ENCODE measurements at places on chromosomes 6 and 20.

DNA sequence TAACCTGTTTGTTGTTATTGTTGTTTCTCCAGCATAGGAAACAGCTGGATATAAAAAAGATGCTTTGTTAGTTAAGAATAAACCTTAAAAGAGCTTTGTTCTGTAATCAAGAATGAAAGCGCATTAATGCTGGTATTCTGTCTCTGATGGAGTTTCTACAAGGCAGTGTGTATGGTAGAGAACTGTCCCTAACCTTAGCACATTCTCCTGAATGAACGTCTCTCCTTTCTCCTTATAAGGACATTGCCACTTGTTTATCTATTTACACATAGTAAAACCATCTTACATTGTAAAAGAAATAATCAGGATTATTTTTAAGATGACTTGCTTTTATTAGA is 33.8 kb upstream of the LCA5 start:
- DNase-seq = no peak

- DNase-seq = peak; percentile 19
These were observed 20.9 kb downstream of the UTRN start for GRCh38 chr6:144305985-144306384.

- DNase-seq = no peak
These were observed 484.8 kb upstream of the JAG1 start for GRCh38 chr20:11158589-11158988.

DNA sequence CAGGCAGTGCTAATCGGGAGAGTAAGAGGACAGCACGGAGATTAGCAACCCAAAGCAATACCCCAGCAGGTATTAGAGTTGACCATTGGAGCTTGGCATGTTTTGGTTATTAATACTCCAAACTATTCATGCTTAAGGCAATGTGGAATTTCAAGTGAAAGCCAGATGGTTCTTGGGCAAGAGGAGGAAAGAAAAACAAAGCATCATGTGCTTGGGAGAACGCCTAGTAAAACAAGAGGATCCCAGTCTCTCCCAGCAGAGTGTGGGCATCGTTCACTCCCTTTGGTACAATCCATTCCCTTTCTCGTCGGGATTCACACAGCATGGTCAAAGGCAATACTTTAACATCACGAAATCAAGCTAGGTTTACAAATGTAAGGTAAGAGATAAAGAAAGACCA is 349.8 kb downstream of the PRKN start:
- DNase-seq = no peak

DNA sequence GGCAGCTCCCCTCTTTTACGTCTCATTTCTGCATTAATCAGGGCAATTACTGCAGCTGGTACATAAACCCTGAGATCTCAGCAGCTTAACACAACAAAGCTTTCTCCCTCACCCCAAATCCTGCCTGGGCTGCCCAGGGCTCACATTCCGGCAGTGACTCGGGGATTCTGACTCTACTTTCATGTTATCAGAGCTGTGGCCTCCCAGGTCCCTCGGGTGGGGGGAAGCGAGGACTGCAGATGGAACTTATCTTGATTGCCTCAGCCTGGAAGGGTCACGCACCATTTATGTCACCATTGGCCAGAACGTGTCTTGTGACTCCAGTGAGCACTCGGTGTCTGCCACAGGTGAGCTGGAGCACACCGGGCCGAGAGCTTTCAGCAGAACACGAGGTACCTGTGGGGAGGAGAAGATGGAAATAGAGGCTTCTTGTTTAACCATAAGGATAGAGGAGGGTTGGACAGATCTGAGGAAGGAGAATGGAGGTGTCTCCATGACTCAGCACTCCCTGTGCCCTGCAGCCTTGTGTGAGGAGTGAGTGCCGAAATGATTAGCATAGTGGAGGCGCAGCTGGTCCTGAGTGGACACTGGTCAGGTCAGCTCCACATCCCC is 88.5 kb upstream of the EXOC2 start:
- no peak for DNase-seq

GRCh38 chr20:15923030-15923776 is 650.0 kb downstream of the KIF16B start:
- no peak for DNase-seq

GRCh38 chr6:162468326-162468725 is 259.2 kb downstream of the PRKN start:
- DNase-seq = no peak

DNA sequence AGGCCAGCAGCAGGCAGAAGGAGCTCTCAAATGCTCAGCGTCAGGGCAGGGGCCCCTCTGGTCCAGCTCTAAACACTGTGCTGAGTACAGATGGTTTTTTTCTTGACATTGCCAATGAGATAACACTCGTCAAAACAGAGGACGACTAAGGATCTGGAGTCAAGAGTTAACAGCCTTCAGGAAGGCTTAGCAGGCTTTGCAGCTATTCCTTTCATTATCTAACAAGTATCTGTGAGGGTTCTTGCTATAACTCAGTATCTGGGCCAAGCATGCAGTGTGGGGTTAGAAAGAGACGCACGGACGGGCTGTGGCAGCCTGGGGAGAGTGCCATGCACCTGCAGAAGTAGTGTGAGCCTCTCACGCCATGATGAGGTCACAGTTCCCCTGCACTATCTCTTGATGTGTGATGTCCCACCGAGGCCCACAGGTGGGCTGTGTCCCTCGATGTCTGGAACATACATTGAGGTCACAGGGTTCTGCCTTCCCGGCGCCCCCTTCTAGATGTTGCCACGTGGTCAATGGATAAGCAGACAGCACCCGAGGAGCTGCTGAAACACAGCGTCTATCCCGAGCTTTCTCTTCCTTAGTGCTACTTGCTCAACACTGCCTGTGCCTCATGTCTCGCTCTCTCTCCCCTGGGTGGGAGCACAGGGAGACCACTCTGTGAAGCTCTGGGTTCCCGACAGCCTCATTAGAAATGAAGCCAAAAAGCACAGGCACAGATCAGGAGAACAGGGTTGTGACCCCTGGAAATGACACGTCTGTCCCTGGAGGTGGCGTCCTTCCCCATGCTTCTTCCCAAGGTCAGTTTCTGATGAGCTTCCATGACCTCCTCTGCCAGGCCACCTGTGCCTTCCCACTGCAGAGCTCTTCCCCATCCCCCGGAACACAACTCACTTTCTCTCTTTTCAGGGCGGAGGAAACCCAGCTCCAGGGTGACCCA is 85.5 kb upstream of the RPS6KA2 start:
- no peak for DNase-seq
